ENCODE measurements at places on chromosomes 7 and 10. TPM values are rescaled to one million over a fixed set of nuclear protein-coding genes. Genes with fewer than 3 reads are reported as not detected.

Gene SEC24C
- 74.2 TPM for total RNA-seq

Gene SPDYE16
- total RNA-seq: not detected

Gene SPDYE2B
- total RNA-seq: not detected

Gene SPDYE18
- total RNA-seq: not detected

Gene PPP2R2D
- 23.8 TPM for total RNA-seq

Gene COBL
- not detected for total RNA-seq

Gene GPRIN2
- total RNA-seq: not detected

Gene FAS
- total RNA-seq: 53.8 TPM

Gene BMPER
- total RNA-seq: 7.5 TPM

Gene TUBB8
- total RNA-seq: not detected

Gene CPXM2
- total RNA-seq: not detected

Gene POLR2J2
- total RNA-seq: 1.3 TPM

Gene C10orf88
- total RNA-seq: 16.4 TPM

Gene FOXI2
- not detected for total RNA-seq

Gene PLAU
- total RNA-seq: 115 TPM

Gene JAKMIP3
- under 0.01 TPM for total RNA-seq

Gene SPAM1
- not detected for total RNA-seq

Gene CHRM2
- 144 TPM for total RNA-seq

Gene A1CF
- total RNA-seq: not detected

Gene MACROH2A2
- total RNA-seq: 17.4 TPM

Gene HDAC9
- 24.2 TPM for total RNA-seq

Gene ZRANB1
- total RNA-seq: 24.7 TPM

Gene EXOC4
- 94.6 TPM for total RNA-seq

Gene IDI2
- not detected for total RNA-seq

Gene SPDYE8
- total RNA-seq: not detected

Gene LIPJ
- not detected for total RNA-seq

Gene BAIAP2L1
- 2.2 TPM for total RNA-seq

Gene ADARB2
- not detected for total RNA-seq

Gene HOGA1
- total RNA-seq: 0.36 TPM

Gene RNF148
- total RNA-seq: not detected

Data from IMR-90 (cell line).